Activated naive CD8-positive, alpha-beta T cell treated with anti-CD3 and anti-CD28 coated beads for 36 hours (primary cell): ENCODE measurements at places on chromosomes 13 and 19.
A peak's percentile ranks its signal among the peaks of the same experiment; 100 is the strongest.

DNA sequence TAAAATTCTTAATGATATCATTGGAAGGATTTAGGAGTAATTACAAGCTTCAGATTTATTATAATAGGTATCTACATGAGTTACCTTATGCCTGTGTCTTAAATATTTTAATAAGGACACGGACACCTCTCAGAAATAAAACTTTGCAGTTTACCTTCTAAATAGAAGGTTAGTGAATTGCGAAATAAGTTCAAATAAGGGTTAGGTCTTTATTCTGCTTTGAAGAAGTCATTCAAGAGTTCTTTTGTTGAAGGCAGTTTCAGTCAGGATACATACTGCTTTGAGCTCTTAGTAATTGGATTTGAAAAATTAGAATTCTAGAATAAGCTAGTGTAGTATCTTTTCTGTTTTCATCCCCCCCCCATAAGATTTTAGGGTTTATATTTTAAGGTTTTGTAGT lies 53.0 kb downstream of the NAA16 start:
- H3K4me1 ChIP-seq: peaks cover 30% of the 10 kb centered on the region
- H3K27me3 ChIP-seq: no peaks in the 10 kb centered on the region
- H3K36me3 ChIP-seq: peaks cover 53% of the 10 kb centered on the region
- no peak overlapping the region for H3K4me3 ChIP-seq
- DNase-seq: no peak

- H3K36me3 ChIP-seq: no peaks in the 10 kb centered on the region
- no peak overlapping the region for H3K4me3 ChIP-seq
- DNase-seq: peak; percentile 74
- no peaks in the 10 kb centered on the region for H3K4me1 ChIP-seq
- no peak overlapping the region for H3K27ac ChIP-seq
Measured at GRCh38 chr19:49746206-49746958, 16.7 kb downstream of the TSKS start.

DNA sequence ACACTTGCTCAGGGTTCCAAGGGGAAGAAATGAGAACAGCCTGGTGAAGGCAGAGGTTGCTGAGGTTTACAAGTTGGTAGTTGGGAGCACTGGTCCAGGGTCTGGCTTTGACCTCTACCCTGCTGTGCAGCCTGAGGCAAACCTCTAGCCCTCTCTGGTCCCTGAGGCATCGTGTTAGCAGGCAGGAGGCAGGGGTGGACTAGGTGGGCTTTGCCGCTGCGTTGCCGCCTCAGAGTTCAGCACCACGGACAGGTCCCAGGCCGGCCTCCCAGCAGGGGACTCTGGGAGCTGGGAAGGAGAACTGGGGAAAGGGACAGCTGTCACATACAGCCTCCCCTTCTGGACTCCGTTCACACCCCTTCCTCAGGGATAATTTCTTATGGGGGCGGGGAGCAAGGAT lies 3.1 kb downstream of the NCAN start:
- H3K4me3 ChIP-seq: no peak overlapping the region
- peak; percentile 37 for DNase-seq
- peaks cover 71% of the 10 kb centered on the region for H3K27me3 ChIP-seq
- no peaks in the 10 kb centered on the region for H3K36me3 ChIP-seq

DNA sequence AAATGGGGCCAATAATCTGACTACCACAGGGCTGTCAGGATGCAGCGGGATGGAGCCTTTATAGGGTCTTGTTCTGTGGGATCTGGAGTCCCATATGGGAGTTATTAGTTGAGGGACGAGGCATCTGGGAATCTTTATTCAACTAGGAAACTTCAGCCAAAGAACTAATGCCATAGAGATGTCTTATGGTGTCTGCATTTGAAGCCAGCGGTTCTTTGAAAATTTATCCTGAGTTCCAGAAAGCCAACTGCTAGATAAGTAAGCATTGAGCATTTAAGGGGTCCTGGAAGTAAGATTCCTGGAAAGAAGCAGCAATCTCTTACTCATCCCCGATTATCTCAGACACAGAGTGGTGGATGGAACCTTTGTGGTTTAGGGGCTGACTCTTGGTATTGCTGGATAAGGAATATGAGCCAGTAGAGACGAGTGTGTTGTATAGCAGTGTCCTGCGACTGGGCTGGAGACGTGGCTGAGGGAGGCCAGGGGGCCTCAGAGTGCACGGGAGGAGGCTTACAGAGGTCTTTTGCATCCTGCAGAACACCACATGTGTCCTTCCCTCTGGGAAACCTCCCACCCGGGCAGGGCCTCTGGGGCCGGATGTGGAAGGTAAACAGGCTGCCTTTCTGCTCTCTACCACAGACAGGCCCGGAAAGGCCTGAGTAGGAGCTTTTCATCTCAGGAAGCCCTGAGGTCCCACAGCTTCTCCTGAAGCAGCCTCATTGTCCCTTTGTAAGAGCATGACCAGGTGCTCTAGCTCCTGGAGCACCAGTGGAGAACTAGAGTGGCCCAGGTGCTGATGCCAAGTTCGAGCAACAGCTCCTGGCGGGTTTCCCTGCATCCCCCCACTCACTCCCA lies 28.8 kb downstream of the ACTN4 start:
- H3K27ac ChIP-seq: no peak overlapping the region
- peaks cover under 1% of the 10 kb centered on the region for H3K27me3 ChIP-seq
- H3K36me3 ChIP-seq: peaks cover 9% of the 10 kb centered on the region
- H3K4me1 ChIP-seq: peaks cover 30% of the 10 kb centered on the region

GRCh38 chr13:95874286-95874685 lies 178.9 kb downstream of the UGGT2 start:
- no peaks in the 10 kb centered on the region for H3K36me3 ChIP-seq
- H3K27me3 ChIP-seq: peaks cover 5% of the 10 kb centered on the region
- no peak overlapping the region for H3K4me3 ChIP-seq
- no peak for DNase-seq
- no peak overlapping the region for H3K27ac ChIP-seq
- no peaks in the 10 kb centered on the region for H3K4me1 ChIP-seq

- H3K27me3 ChIP-seq: no peaks in the 10 kb centered on the region
- H3K4me1 ChIP-seq: peaks cover 14% of the 10 kb centered on the region
- DNase-seq: no peak
- H3K4me3 ChIP-seq: no peak overlapping the region
Measured at GRCh38 chr13:20571676-20572075, 4.7 kb downstream of the IFT88 start.

GRCh38 chr19:18541258-18541991 lies 1.9 kb downstream of the FKBP8 start:
- peak overlapping the region; percentile 92 for H3K27ac ChIP-seq
- H3K4me3 ChIP-seq: peak overlapping the region; percentile 35
- no peaks in the 10 kb centered on the region for H3K27me3 ChIP-seq
- no peak for DNase-seq
- H3K36me3 ChIP-seq: peaks cover 12% of the 10 kb centered on the region
- H3K4me1 ChIP-seq: peaks cover 12% of the 10 kb centered on the region

GRCh38 chr19:54469496-54469934 lies 3.6 kb downstream of the CDC42EP5 start:
- H3K4me3 ChIP-seq: no peak overlapping the region
- no peak overlapping the region for H3K27ac ChIP-seq
- peaks cover 16% of the 10 kb centered on the region for H3K4me1 ChIP-seq

DNA sequence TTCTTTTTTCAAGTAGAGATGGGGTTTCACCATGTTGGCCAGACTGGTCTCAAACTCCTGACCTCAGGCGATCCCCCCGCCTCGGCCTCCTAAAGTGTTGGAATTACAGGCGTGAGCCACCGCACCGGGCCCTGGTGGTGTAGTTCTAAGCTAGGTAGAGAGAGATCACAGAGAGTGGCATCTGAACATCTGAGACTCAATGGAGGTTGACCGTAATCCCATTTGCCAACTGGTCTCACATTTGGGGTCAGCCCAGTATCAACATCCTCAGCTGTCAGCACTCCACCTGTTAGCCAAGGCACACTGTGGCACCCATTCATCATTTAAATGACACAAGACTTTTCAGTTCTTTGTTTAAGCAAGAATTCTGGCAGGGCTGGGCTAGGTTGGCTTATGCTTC lies 8.1 kb downstream of the SELENOW start:
- DNase-seq: no peak
- H3K36me3 ChIP-seq: peaks cover 4% of the 10 kb centered on the region
- peaks cover 6% of the 10 kb centered on the region for H3K4me1 ChIP-seq
- H3K27ac ChIP-seq: no peak overlapping the region
- H3K4me3 ChIP-seq: no peak overlapping the region
- H3K27me3 ChIP-seq: no peaks in the 10 kb centered on the region

- H3K27ac ChIP-seq: peak overlapping the region; percentile 96
- peaks cover 50% of the 10 kb centered on the region for H3K4me1 ChIP-seq
- H3K4me3 ChIP-seq: peak overlapping the region; percentile 86
- peaks cover 22% of the 10 kb centered on the region for H3K36me3 ChIP-seq
- H3K27me3 ChIP-seq: no peaks in the 10 kb centered on the region
- peak; percentile 69 for DNase-seq
Measured at GRCh38 chr19:1259876-1260748, 9.0 kb upstream of the CIRBP start.

DNA sequence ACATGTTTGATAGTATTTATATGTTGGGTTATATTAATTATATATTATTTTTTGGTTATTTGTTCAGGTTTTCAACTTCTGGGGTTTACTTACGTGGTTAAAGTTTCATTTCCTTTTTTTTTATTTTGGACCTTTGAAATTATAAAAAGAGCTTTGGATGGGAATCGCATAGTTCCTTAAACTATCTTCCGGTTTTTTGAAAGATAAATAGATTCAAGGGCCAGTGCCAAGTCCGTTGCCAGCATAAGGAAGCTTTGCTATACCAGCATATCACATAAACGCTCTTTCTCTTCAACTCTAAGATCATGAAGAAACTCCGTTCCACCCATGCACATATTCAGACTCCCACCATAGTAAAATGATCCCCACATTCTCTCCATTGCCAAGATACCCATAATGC lies 7.4 kb upstream of the OXGR1 start:
- peaks cover 49% of the 10 kb centered on the region for H3K27me3 ChIP-seq
- no peak for DNase-seq
- H3K4me3 ChIP-seq: no peak overlapping the region
- H3K4me1 ChIP-seq: peaks cover 2% of the 10 kb centered on the region

DNA sequence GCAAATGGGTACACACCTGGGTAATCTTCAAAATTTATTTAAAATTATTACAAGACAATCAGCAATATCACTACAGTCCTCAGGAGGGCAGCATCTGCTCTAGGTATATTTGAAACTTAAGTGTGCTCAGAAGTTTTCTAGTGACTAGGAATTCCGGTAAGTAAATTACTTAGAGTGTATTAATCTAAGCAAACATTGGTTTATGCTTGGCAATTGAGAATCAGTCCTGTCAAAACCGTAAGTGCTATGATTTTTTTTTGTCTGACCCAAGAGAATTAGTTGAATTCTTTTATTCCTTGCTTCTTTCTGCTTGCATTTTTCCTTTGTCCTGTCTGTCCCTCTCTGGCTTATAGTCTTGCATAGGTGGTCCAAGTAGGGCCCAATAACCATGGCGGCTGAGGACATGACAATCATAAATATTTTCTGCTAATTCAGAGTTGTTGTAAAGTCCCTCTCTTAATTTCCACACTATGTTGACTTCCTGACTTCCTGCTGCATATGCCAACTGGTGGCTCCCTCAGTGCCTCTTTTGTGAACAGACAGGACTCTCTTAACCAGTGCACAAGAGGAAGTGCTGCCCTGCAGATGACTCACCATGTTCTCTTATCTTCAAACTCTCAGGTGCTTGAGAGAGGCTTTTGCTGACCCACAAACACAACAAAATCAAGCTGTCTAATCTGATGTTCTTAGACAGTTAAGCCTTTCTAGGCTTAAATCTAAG lies 82.2 kb downstream of the SLAIN1 start:
- no peaks in the 10 kb centered on the region for H3K36me3 ChIP-seq
- peak overlapping the region; percentile 3 for H3K27ac ChIP-seq
- no peaks in the 10 kb centered on the region for H3K27me3 ChIP-seq
- H3K4me3 ChIP-seq: no peak overlapping the region
- H3K4me1 ChIP-seq: peaks cover 12% of the 10 kb centered on the region

DNA sequence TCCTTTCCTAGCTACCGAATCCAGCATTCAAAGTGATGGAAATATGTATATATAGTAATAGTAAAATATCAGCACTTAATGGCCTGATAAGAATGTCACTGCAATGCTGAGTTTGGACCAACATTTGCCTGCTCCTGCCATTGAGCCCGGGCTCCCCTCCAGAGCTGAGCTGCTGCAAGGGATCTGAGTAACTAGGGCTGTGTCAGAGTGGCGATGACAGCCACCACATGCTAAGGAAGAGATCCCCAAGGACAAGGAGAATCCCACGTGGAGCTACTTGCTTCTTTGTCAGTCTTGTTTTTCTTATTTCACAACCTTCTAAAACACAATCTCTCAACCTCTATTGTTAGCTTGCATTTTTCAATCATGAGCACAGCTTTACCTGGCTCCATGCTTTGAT lies 19.5 kb upstream of the ALOX5AP start:
- no peak overlapping the region for H3K4me3 ChIP-seq
- no peaks in the 10 kb centered on the region for H3K27me3 ChIP-seq
- H3K27ac ChIP-seq: no peak overlapping the region
- H3K4me1 ChIP-seq: peaks cover 16% of the 10 kb centered on the region
- H3K36me3 ChIP-seq: no peaks in the 10 kb centered on the region
- no peak for DNase-seq

DNA sequence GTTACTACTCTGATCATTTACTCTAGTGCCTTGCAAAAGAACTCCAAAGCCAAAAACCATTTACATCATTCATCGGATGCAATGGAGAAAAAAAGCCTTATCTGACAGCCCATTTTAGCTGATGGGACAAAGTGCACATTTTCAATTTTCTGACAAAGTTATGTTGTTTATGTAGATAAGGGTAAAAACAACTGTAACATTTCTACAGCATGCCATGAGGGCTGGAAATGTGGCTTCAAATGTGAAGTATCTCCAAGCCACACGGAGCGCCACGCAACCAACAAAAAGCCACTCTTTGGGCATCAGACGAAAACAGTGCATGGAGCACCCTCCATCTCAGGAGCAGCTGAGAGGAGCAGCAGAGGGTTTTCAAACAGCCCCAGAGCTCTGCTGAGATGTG lies 364.6 kb upstream of the ZNF507 start:
- no peaks in the 10 kb centered on the region for H3K36me3 ChIP-seq
- no peak overlapping the region for H3K4me3 ChIP-seq
- no peak overlapping the region for H3K27ac ChIP-seq
- no peak for DNase-seq
- H3K4me1 ChIP-seq: no peaks in the 10 kb centered on the region

DNA sequence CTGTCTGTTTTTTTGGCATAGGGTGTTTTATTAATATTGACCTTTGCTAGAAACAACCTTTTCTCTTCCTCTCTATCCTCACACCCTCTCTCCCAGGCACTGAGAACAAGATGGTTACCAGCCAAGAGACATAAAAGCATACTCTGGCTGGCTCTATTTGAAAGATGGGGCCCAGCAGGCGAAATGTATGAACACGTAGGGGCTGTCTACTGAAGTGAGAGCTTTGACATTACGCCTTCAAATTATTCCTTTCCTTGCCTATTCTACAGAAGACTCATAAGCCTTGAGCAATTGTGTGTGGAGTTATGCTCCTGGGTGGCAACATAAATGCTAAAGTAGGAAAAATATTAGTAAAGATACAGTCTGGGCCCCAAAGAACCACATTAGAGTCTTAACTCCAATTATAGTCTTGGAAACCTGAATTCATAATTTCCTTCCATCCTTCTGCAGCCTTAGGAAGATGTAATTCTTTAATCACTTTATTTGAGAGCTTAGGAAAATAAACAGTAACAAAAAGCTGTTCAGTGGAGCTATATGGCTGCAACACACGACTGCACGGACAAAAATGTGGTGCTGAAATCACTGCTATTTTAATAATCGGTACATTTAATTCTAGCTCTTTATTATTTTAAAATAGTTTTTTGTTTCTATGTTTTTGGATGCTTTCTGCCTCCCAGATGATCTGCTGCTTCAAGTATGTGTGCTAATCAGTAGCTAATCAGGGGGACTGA lies 122.3 kb upstream of the RNF113B start:
- H3K36me3 ChIP-seq: no peaks in the 10 kb centered on the region
- peaks cover 3% of the 10 kb centered on the region for H3K27me3 ChIP-seq
- no peak for DNase-seq
- H3K4me3 ChIP-seq: no peak overlapping the region
- no peaks in the 10 kb centered on the region for H3K4me1 ChIP-seq

GRCh38 chr19:18531485-18531884 lies 9.6 kb upstream of the ELL start:
- H3K27me3 ChIP-seq: no peaks in the 10 kb centered on the region
- peaks cover 1% of the 10 kb centered on the region for H3K36me3 ChIP-seq
- no peak for DNase-seq
- no peaks in the 10 kb centered on the region for H3K4me1 ChIP-seq
